ENCODE measurements at places on chromosomes 6 and 20.

GRCh38 chr6:15389084-15389764, 143.4 kb downstream of the JARID2 start:
- no peak for DNase-seq

GRCh38 chr6:110590821-110591351, 114.5 kb upstream of the SLC22A16 start:
- peak; percentile 35 for DNase-seq

- no peak for DNase-seq
Measured at GRCh38 chr6:89703292-89703691, 64.7 kb upstream of the LYRM2 start.

DNA sequence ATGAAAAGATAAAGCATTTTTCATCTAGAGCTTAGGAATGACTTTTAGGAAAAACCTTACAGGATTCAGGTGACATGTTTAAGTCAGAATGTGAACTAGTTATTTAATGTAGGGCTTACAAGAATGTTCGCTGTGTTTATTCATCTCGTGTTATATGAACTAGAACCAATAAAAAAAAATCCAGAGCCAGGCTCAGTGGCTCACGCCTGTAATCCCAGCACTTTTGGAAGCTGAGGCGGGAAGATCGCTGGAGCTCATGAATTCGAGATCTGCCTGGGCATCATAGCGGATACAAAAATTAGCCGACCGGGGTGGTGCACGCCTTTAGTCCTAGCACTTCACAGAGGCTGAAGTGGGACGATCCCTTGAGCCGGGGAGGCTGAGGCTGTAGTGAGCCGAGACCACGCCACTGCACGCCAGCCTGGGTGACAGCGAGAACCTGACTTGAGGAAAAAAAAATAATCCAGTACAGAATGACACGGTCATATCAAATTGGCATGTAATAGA, 46.3 kb downstream of the OR2B2 start:
- DNase-seq: peak; percentile 57

DNA sequence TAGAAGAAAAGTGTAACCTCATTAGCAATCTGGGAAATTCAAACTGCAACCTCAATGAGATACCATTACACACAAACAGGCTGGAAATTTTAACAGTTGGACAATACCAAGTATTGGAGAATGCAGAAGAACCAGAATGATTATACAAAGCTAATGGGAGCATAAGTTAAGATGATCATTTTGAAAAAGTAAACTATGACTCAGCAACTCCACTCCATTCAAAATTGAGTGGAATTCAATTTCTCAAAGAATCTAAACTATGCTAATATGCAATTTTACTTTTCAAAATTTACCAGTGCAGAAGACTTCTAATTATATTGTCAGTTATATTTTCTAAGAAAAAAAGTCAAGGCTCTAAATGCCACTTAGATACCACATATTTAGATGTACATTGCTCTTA, 17.2 kb downstream of the GPLD1 start:
- DNase-seq: peak; percentile 19

GRCh38 chr6:108734271-108734922, 113.8 kb upstream of the ARMC2 start:
- DNase-seq: no peak

DNA sequence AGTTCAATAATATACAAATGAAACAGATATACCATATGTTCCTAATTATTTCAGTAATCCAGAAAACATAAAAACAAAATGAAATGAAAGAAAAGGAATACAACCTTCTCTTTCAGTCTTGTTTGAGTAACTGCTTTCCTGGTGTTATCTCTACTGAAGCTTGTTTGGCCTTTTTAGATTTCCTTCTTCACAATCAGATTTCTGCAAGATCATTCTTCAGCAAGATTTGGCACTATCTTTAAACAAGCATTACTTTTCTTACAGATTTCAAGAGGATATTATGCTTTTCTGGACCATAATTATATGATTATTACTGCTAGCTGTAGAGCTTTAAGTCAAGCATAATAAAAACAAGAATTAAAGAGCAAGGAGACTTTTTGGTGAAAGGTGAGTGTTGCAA, 120.2 kb downstream of the MYB start:
- DNase-seq: no peak

DNA sequence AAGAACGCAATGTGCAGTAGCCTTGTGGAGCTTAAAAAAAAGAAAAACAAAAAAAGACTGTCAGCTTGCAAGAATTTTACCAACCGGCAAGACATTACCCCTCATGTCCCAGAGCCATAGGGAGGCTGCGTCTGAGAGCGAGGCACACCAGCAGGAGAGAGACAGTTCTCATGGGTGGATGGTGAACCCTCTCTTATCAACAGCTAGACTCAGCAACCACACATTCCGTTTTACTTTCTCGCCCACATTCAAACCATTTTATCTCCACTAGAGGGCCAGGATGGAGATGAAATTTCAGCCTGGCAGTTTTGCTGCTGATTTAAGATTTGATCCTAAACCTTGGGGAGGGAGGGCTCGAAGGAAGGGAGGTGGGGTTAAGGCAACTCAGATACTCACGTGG, 247.0 kb downstream of the ATXN1 start:
- DNase-seq: peak; percentile 75

DNA sequence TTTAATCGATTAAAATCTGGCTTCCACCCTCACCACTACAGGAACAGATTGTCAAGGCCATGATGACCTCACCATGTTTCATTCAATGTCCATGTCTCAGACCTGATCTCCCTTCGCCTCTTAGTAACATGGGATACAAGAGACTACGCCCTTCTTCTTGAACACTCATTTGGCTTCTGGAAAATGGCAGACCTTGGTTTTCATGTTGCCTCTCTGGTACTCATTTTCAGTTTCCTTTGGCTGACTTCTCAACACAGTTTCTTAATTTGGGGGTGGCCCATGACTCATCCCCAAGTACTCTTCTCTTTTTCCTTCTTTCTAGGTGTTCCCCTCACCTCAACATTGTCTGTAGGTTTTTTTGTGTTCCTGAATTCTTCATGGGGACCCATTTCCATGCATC, 22.7 kb downstream of the TMX4 start:
- DNase-seq: no peak

- no peak for DNase-seq
Measured at GRCh38 chr6:155272353-155273232, 8.8 kb downstream of the CLDN20 start.

DNA sequence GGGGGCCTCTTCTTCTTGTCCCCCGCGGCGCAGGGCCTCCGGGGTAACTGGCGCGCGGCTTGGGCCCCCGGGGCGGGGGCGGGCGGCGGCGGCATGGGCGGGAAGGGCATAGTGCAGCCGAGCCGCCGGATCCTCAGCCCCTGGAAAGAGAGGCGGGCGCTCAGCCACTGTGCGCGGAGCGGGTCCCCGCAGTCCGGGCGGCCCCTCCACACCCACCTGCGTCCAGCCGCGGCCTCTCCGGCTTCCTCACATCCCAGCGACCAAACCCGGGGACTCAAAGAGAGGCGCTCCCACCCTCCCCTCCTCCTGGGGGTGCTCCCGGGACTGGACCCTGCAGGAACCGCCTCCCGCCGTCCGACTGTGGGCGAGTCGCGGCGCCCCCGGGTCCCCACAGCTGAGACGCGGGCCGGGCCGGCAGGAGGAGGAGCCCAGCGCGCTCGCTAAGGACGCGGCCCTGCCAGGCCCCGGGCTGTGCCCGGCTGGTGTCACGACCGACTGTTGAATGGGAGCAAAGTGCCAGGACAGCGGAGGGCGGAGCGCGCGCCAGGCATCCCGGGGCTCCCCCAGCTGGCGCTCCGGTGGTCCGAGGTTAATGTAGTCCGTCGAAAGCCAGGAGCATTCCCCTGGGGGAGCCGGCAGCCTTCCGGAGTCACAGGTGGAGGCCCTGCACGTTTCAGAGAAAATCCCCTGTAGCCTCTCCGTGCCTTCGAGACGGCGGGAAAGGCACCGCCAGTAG, at the start of gene PRR18:
TSS of gene PRR18 (minus strand) at position 360 of the 736 bp plus-strand sequence. CDS start at position 110, 250 bp downstream.
- DNase-seq: no peak

DNA sequence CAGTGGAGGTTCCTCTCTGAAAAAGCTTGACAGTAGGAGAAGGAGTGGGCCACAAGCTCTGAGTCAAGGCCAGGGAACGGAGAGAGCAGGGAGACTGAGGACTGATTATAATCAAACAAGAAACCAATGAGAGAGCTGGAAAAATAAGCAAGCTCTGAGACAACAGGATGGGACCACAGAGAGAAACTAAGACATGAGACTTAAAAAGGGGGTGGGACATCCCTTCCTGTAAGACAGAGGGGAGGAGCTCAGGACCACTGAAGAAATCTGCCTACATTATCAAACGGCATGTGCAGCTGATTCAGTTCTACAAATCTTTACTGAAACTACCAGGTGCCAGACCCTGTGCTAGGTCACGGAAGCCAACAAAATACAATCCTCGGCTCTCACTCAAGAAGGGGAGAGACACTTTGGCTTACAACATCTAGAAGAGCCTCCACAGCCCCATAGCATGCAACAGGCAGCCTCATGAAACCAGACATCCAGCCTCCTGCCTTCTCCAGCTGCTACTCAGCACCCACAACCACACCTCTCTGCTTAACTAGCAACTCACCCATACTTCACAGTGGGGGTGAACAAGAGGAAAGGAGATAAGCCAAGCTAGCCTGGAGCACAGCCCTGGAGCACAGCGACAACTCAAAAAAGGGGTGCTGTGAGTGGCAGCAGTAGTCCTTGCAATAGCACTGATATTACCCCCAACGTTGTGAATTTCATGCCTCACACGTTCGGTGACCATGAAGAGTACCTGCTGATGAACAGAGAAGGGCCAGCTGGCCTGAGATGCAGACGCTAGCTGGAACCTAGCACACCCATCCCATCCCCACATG, 39.1 kb upstream of the ANKRD60 start:
- DNase-seq: no peak

GRCh38 chr6:105804000-105804399, 282.1 kb upstream of the PRDM1 start:
- no peak for DNase-seq

DNA sequence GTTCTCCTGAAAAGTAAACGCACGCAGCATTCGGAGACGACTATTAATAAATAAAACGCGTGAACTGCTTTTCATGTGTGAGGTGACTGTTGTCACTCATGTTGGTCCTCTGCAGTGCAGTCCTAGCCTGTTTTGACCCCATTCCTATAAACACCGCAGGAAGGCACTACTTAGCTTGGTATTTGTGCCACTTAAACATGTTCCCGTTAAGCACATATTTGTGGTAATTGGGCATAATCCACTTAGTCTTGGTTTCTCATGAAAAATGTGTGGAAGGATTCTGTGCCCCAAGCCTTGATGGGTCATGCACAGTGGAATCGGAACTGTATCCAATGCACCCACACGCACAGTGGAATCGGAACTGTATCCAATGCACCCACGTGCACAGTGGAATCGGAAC, 313.9 kb downstream of the THBS2 start:
- DNase-seq: no peak

DNA sequence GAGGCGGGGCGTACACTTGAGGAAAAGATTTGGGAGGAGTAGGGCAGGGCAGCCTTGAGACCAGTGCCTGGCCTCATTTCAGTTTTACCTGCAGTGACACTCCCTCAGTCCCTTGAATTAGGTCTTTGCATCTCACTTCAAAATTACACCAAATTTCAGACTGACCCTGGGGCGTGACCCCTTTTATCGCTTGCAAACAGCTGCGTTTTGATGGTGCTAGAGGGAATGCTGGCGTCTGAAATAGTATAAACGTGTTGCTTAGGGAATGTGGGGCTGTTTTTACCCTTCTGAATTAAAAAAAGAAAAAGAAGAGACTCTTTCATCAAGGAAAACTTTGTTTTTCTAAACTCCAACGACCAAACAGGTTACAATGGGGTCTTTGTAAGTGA, 21.0 kb downstream of the COL9A1 start:
- no peak for DNase-seq

GRCh38 chr20:39155971-39156370, 193.8 kb downstream of the DHX35 start:
- no peak for DNase-seq

- peak; percentile 28 for DNase-seq
Measured at GRCh38 chr20:32168184-32168910, 39.2 kb downstream of the PLAGL2 start.

DNA sequence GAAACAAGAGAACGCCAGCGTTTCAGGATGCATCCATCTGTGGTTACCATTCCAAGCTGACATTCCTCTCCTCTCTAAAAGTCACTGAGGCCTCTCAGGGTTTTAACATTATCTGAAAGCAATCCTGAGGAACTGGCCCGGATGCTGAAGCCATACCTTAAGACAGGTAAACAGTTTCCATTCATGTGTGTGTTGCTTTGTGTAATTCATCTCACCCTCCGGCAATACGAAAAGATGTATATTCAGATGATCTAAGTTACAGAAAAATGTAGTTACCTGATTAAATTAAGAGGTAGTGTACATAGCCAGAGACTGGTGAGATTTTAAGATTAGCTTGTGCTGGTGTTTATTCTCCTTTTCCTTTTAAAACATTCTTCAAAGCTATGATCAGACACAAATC, 68.4 kb upstream of the BACH2 start:
- no peak for DNase-seq

DNA sequence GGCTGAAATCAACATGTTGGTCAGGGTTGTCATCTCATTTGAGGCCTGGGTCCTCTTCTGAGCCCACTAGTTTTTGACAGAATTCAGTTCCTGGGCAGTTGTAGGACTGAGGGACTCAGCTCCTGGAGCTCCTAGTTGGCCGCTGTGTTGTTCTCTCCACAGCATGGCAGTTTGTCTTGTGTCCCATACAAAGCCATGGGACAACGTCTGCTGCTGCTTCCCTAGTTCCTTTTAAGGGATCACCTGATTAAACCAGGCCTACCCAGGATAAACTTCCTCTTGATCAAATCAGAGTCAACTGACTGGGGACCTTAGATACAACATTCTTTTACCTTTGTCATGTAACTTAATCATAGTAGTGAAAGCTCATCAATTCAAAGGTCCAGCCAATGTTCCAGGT, 141.0 kb downstream of the BCAS1 start:
- no peak for DNase-seq

DNA sequence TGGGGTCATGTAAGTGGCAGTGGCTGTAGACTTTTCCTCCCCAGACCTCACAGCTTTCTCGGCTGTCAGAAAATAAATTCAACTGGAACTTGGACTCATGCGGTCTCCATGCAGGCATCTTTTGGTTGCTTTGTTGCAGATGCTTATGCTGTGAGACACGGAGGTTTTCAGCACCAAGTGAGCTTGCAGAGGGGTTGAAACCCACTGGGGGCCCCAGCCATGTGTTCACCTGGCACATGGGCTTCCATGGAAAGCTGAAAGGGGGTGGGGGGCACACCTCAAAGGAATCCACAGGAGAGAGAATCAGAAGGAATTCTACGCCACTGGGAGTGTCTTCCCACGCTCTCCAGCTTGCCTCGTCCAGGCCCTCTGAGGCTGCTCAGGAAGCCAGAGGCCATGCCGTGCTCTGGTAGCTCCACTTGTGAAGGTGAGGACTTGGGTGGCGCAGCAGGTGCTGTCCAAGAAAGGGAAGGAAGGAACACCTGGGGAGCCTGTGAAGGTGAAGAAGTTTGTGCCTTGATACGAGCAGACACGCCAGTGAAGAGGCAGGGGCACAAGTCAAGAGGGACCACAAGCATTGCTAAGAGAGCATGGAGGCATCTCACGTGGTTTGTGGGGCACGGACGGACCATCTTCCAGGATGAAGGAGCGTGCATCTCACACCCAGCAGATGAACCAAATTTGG, 134.3 kb upstream of the PMEPA1 start:
- DNase-seq: no peak
